ENCODE measurements at places on chromosomes 1 and 21.

DNA sequence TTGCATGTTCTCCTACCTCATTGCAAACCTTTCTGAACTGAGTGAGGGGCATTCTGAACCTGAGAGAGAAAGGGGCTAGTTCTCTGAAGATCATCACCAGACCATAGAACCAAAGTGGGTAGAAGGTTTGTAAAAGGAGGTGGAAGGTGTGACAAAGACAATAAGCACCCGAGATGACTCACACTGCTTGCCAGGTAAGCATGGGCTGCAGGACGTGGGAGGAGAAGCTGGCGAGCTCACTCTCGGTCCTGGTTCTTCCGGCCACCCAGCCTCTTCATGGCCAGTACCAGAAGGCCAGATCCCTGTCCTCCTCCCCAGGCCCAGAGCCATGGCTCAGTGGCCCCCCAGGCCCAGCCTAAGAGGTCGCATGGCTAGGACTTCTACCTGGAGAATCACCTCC lies 128.3 kb downstream of the TMEM53 start:
- no peak for DNase-seq

GRCh38 chr1:79355090-79355489 lies 348.6 kb upstream of the ADGRL4 start:
- peak; percentile 38 for DNase-seq

DNA sequence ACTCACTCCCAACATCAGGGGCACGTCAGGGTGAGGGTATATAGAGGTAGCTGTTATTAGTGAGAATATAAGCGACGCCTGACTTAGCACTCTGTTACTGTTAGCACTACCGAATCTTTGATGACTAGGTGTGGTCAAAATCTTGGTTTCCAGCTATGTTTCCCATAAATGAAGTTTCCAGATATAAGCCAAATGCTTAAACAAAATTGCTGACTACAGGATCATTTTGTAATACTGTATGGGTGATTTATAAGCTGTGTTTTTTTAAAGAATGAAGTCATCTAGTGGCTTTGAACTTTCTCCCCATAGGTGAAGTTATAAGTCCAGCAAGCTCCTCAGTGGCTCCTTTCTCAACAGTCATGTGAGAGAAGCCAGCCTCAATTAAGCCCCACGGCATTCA lies 23.7 kb downstream of the KCNJ15 start:
- no peak for DNase-seq

DNA sequence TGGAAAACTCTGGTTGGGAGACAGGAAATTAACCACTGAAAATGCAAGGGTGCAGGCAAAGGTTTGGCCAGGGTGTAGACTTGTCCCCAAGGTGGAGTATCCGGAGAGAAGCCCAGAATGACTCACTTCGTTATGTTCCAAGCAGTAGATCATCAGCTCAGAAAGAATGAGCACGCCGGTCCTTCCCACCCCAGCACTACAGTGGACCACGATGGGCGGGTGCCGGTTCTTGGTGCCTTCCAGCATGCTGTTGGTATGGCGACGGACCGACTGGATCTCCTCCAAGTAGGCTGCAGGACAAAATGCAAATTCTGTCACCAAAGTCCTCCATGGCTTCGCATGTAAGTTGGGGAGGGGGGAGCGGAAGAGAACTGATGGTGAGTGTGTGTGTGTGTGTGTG lies 83.4 kb downstream of the SMYD2 start:
- DNase-seq, result peak; percentile 70

DNA sequence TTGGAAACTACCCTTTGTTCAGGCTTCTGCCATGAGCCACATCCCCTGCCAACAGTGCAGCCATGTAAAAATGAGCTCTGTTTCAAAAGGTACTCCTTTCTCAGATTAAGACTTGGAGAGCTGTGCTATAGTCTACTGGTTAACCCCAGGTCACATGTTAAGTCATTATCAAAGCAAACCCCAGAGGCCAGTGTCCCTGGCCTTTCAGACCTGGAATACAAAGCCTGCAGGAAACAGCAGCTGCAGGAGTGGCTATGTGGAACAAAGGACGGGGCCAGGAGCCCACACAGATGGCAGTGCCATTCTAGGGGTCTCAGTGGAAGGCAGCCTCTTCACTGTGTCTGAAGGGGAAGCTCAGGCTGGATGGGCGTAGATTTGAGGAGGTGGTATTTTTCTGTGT lies 6.7 kb downstream of the ZNF496 start:
- no peak for DNase-seq

Data from cardiac fibroblast (primary cell).